ENCODE measurements at places on chromosomes 11 and 22.

- no peak for DNase-seq
Measured at GRCh38 chr22:50266994-50267393, 3.2 kb downstream of the MAPK11 start.

- peak; percentile 18 for DNase-seq
Measured at GRCh38 chr11:129364143-129364654, 11.4 kb upstream of the BARX2 start.

DNA sequence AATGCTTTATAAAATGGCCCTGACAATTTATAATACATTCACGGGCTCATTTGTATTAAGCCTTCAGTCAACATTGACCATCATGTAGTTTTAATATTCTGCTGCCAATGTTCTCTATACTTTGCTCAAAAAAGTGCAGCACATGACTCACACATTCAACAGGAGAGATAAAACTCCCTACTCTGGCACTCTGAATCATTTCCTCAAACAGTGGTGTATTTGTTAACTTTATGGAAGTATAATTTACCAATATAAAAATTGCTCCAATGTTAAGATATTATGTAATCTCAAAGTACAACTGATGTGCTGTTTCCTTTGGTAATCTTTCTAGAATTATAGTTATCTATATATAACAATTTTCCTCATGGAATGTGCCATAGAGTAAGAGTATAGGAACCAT, 39.9 kb downstream of the MAML2 start:
- DNase-seq = no peak

DNA sequence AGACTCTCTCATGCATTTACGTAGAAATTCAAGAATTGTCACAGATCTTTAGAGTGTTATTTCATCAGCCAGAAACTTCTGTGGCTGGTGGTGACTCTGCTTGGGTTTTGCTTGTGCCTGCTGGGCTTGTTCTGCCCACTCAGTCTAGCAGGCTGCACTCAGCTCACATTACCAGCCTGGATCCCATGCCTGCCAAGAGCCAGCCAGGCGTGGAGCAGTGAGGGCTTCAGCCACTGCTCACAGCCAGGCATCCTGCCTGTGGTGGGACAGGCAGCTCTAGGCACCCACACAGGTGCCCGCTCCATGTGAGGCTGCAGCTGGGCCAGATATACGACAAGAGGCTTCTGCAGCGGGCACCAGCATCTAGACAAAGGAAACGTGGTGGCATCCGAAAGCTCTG, 1213.3 kb upstream of the RAG2 start:
- no peak for DNase-seq

DNA sequence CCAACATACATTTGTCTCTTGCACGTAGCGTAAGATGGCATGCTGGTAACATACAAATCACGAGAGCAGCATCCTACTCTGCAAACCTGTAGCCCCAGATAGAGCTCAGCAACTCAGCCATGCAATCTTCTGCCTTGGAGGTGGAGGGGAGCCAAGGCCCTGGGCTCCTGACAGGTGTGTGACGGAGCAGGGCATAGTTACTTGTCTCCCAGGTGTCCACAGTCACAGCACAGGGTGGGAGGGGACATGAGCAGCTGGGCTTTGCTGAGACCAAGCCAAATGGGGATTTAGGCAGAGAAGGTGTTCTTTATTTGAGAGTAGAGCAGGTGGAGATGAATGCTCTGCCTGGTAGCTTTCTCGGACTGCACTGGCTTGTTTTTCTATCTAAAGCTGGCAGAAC, 111.7 kb downstream of the TEAD1 start:
- DNase-seq = no peak

- no peak for DNase-seq
Measured at GRCh38 chr11:127137771-127138280, 137.3 kb upstream of the KIRREL3 start.

DNA sequence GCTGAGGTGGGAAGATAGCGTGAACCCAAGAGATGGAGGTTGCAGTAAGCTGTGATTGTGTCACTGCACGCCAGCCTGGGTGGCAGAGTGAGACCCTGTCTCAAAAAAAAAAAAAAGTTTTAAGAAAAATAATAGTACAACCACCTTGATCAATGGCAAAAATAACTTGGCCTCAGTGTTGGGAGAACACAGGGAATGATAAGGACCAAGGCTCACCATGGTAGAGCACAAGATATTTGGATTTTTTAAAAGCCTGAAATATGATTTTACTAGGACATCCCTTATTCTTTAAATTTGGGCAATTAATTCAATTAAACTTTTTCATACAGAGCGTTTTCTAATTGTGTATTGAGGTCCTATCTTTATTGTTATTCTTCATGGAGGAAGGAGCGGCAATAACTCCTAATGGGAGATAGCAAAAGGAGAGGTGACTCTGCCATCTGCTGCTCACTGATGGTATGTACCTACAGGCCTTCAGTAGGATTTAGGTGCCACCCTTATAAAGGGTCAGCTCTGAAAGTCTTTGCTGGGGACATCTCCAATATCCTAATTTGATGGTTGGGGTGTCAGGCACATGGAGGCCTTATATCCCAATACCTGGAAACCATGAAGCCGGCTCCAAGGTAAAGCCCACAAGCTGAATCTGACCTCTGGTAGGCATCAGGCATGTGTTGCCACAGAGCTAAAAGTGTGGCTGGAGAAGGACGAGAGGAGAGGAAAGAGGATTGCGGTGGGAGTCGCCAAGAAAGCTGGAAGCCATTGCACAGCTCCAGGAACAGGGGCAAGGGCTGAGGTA, 21.9 kb upstream of the POLD3 start:
- no peak for DNase-seq

DNA sequence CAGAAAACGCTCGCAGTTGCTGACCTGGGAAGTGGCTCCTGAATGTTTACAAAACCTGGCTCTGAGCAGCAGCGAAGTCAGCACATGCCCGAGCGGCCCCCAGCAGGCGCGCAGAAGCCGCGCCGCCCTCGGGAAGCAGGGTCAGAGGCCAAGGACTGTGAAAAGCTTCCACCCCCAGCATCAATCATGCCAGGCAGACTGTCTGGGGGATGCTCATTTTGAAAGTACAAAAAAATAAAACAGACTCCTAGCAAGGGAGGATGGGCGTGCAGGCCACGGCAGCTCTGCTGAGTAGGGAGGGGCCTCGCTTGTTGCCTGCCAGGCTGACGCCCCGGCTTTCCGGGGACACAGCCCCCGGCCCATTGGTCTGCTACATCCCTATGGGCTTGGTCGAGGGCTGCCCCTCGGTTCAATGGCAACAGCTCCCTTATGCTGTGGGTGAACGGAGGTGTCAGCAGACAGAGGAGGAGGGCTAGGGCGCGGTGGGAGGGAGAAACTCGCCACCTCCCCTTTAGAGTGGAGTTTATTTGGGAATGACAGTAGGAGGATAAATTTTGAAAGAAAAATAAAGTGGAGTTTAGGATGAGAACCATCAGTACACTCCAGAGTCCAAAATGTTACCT, 37.7 kb upstream of the GNB1L start:
- no peak for DNase-seq

DNA sequence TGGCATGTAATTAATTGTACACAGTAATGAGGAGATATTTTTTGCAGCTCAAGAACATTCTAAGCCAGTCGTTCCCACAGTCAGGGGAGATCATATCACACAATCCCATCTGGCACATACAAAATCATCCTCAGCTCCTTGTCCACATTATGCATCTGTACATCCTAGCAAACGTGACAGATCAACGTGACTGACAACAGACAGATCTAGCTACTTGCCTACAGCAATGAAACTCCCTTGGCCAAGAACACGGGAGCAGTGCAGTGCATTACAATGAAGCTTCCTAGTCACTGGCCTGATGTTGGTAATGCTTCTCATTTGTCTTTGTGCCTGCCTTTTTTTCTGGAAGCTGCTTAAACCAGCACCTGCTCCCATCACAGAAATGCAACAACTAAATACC, 24.5 kb upstream of the GUCY1A2 start:
- DNase-seq = no peak

GRCh38 chr11:125451400-125452124, 44.5 kb downstream of the FEZ1 start:
- no peak for DNase-seq

- DNase-seq = no peak
Measured at GRCh38 chr22:32832174-32832573, 30.7 kb downstream of the TIMP3 start.

GRCh38 chr11:118602331-118602730, 5.1 kb upstream of the PHLDB1 start:
- DNase-seq = no peak

All from BJ (cell line).